ENCODE measurements at places on chromosomes 7 and 10.

- DNase-seq: no peak
These were observed 298.1 kb downstream of the TCERG1L start for GRCh38 chr10:131013281-131013912.

DNA sequence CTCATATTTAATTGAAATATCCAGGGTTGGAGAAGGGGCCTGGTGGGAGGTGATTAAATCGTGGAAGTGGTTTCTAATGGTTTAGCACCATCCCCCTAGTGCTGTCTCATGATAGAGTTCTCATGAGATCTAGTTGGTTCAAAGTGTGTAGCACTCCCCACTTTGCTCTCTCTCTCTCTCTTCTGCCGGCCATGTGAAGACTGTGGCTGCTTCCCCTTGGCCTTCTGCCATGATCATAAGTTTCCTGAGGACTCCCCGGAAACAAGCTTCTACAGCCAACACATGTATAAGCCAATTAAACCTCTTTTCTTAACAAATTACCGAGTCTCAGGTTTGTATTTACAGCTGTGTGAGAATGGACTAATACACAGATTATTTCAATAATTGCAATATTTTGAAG lies 305.8 kb upstream of the KCND2 start:
- no peak for DNase-seq

GRCh38 chr10:64529003-64529350 lies 1007.8 kb downstream of the REEP3 start:
- DNase-seq: no peak

- DNase-seq: no peak
These were observed 45.9 kb downstream of the AKR1D1 start for GRCh38 chr7:138122162-138122561.

DNA sequence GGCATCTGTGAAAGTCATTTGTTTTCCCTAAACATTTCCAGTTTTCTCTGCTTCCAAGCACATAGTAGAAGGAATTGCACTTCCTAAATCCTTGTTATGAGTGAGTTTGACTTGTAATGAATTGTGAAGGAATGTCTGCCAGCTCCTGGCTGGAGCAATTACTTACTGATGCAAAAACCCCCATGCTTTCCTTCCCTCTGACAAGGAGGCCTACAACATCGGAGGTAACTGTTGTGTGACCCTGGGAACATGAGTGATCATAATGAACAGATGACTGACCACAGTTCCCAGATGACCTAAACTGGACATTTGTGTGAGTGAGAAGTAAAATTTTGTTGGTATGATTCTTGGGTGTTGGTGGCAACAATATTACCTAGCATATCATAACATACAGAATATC lies 21.4 kb upstream of the CPVL start:
- DNase-seq: no peak

DNA sequence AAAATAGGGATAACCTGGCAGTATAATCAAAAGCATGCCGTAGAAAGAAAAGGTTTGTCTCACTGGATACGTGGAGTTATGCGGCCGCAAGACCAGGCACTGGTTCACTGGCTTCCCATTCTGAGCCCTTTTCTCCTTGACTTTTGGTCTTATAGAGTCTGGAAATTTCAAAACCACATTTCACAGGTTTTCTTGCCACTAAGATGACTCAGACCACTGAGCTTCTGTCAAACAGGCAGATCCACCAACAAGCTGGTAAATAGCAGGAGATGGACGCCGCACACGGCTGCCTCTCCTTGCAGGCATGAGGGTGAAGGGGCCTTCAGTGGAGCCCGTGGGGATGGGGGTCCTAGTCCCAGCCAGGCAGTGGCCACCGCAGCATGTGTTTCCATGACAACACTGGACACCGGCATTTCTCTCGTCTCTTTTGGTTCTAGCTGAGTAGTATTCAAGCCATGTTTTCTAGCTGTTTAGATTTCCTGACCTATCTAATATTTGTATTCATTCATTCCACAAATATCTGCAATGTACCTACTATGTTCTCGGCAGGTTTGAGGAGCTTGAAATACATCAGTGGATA lies 55.5 kb downstream of the KLF6 start:
- DNase-seq: no peak

Measured in tongue (tissue), 3 donors.